CD4-positive, alpha-beta T cell treated with Interleukin-4 for 4 hours (primary cell): ENCODE measurements at places on chromosomes 1 and 21.

- no peak for DNase-seq
Measured at GRCh38 chr1:4743978-4744750, 89.8 kb downstream of the AJAP1 start.

DNA sequence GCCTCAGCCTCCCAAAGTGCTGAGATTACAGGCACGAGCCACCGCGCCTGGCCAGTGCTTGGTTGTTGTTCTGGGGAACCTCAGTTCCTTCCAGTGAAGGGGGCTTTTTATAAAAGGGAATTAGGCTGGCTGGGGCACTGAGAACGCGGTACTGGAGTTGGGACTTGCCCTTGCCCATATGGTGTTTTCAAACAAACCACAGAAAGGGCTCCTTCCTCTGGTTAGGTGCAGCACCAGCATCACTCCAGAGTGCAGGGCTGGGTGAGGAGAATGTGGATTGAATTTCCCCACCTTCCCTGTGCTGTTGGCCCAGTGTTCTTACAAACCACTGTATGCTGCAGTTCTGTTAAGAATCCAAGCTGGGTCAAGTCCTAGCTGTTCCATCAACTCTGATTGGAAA is 5.3 kb downstream of the MAN1C1 start:
- no peak for DNase-seq

DNA sequence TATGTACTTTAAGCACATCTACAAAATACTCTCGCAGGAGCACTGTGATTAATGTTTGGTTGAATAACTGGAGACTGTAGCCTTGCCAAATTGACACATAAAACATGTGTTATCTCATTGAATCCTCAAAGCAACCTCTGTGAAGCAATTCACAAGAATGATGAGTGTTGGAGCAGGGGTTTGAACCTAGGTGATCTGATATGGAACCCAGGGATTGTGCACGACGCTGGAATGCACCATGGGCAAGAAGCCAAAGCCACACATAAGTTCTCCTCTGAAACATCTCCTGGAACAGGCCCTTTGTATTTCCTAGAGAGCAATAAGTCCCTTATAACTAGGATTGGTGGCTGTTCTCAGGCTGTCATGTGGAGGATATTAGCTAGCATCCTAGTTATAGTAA is 124.6 kb upstream of the IVNS1ABP start:
- no peak for DNase-seq

DNA sequence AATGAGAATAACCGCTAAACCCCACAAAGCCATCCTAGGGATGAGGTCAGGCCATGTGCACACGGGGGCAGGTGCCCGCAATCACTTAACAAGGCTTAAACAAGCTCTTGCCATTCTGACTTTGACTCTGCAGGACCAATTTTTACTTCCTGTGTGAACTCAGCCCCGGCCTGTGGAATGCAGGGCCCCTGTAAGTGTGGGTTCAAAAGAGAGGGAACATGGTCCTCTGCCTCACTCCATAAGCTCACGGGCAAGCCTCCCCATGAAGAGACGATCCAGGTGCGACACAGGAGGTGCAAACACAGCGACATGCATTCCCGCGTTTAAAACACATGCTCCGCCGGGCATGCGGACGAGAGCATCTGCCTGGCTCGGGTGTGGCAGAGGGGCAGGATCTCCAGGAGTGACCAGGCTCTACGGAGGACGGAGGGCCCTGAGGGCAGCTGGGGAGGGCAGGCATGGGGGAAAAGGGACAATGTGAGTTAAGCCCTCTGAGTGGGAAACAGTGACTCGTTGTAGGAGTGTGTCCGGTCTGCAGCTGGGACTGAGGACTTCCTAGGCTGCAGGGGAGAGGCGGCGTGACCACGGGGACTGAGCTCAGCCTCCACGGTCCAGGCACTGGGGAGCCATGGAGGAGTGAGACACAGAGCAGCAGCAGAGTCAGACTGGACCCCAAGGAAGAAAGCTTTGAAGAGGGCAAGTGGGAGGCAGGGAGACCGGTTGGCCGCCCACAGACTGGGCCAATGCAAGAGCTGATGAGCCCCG is 40.6 kb upstream of the AJAP1 start:
- DNase-seq = no peak

GRCh38 chr1:55669293-55669692 is 454.1 kb upstream of the USP24 start:
- DNase-seq = no peak

GRCh38 chr1:966135-966703 is at the start of gene PLEKHN1:
TSS of gene PLEKHN1 (plus strand) at chr1:966482. CDS start at chr1:966532, 50 bp downstream.
- peak; percentile 25 for DNase-seq

DNA sequence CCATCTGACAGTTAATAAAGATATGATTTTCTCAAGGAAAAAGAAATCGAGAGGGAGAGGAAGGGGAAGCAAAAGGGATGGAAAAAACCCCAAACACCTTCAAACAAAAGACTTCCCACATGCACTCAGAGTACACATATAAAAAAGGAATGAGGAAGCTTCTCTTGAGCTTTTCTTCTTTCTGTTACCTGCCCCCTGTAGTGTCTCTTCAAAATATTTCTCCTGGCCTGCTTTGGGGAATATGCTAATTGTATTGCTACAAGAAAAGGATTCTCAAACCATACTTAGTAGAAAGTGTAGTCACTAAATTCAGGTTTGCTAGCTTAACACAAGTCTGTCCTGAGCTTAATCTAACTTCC is 58.7 kb downstream of the KIF14 start:
- DNase-seq = no peak

DNA sequence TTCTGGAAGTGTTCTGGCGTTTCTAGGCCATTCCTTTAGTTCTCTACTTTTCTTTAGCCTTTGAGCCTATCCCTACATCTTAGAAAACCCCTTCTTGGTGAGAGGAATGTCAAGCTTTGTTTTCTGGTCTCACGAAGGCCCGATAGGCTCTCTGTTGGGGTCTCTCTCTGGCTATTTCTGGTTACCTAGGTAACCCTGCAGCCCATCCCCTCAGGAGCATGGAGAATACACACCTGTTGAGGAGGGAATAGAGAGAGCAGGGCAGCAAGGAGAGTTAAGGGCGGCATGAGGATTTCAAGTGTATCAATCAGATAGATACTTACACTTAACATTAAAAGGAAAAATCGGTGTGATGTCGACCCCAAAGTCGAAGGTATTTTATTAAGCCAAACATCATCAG is 45.7 kb downstream of the LRRC8D start:
- no peak for DNase-seq

DNA sequence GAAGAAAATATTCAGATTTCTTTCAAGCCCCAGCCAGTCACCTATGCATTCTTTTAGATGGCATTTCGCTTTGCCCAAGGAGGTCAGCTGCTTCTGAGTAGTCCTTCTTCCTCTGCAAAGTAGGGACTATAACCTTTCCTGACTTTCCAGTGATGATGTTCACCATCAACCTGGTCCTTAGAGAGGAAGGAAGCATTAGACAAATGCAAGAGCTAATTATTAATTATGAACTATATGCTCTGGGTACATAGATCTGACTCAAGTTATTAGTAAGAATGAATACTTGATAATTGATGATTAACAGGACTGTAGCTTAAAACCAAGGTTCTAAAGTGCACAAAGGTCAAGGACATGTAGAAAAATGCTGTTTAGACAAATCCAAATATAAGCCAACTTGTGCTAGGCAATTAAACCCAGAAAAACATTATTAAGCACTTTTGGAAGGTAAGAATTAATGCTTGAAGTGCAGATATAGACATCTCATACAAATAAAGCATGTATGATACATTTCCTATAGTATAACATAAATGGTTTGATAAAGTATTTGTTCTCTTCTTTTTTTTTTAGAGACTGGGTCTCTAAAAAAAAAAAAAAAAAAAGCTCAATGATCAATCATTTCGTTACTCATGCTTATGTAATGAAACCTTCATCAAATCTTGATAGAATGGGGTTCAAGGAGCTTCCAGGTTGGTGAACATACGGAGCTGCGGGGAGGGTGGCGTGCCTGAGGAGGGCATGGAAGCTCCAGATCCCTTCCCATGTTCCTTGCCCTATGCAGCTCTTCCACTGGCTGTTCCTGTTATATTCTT is 11.2 kb upstream of the AGMAT start:
- no peak for DNase-seq

DNA sequence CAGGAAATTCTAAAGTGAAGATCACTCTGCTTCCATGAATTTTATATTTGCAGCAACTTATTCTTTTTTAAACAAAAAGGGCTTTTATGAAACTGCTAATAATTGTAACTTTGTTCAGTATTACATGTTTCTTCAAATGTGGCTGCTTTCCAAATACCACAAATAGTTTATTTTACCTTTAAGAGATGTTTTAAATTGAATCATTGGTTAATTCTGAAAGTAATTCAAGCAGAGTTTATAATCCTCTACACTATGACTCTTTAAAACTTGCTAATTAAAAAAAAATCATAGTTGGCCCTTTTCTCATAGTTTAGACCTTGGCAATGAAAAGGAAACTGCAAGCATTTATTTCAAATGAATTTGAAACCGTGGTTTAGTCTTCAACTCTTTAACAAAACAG is 59.6 kb downstream of the SDCCAG8 start:
- DNase-seq = no peak

DNA sequence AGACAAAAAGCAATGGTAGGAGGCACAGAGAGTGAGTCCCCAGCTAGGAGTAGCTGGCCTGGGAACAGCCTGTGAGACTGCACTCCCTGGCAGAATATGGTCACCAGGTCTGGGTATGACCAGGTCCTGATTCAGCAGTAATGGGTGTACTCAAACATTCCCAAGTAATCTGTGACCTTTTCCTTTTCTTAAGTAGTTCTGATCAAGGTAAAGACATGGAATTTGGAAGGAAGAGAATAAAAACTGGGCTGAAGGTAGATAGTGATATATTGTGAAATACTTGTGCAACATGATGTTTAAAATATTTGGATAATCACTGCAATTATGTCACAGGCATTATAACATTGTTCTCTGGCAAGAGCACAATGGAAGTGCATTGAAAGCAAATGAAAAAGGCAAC is 147.2 kb upstream of the DPYD start:
- DNase-seq = no peak

DNA sequence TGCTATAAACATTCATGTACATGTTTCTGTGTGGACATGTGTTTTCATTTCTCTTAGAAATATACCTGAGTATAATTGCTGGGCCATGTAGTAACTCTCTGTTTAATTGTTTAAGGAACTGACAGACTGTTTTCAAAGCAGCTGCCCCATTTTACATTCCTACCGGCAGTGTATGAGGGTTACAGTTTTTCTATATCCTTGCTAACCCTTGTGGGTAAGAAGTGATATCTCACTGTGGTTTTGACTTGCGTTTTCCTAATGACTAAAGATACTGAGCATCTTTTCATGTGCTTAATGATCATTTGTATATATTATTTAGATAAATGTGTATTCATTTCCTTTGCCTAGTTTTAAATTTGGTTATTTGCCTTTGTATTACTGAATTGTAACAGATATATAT is 81.7 kb downstream of the DNM3 start:
- no peak for DNase-seq

DNA sequence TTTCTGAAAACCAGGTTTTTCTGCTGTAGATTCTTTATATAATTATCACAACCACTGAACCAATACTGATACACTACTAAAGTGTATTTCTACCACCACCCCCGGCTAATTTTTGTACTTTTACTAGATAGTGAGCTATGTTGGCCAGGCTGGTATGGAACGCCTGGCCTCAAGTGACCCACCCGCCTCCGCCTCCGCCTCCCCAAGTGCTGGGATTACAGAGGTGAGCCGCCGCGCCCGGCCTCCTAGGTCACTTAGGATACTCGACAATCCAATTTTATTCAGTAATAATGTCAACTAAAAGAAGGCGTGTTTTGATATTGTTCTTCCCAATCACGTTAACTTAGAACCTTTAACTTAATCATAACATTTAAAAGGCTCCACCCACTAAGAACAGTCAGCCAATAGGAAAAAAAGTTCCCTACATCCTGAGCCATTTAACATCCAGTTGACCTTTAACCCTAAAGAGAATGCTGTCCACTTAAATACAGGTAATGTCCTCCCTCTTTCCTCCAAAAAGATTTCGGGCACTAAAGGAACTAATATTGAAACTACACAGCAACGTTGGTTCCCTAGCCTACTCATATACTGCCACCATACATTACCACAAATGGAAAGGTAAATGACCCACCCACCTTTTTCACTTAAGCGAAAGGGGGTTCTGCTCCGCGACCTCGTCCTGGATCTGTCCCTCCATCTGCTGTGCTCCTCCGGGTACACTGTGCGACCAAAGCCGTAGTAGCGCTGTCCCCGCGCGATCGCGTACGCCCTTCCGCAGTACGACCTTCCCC is 1.2 kb downstream of the RSRP1 start:
- DNase-seq = no peak

GRCh38 chr1:8603220-8603616 is 214.2 kb downstream of the RERE start:
- no peak for DNase-seq

- no peak for DNase-seq
Measured at GRCh38 chr1:15201849-15202551, 45.0 kb upstream of the FHAD1 start.

GRCh38 chr1:20720631-20721091 is 2.9 kb upstream of the KIF17 start:
- no peak for DNase-seq

DNA sequence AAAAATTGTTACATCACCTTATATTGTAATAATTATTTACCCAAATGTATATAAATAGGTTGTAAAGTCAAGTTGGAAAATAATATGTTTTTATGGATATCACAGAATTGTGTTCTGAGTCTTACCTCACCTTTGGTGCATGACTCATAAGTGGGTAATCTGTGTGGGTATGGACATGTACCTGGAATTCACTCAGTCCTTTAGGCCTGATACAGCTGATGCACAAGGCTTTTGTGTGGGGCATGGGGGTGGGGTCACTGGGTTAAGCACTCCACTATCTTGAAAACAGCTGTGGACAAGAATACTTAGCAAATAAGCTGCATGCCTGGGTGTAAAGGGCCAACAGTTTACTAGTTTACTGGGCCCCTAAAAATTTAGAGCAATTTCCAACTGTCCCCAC is 34.4 kb downstream of the INKA2 start:
- peak; percentile 11 for DNase-seq

- DNase-seq = no peak
Measured at GRCh38 chr1:163120372-163120771, 51.2 kb downstream of the RGS4 start.

GRCh38 chr1:115545791-115546733 is 95.7 kb upstream of the VANGL1 start:
- DNase-seq = no peak

GRCh38 chr1:180185281-180185680 is 30.6 kb downstream of the QSOX1 start:
- DNase-seq = no peak

DNA sequence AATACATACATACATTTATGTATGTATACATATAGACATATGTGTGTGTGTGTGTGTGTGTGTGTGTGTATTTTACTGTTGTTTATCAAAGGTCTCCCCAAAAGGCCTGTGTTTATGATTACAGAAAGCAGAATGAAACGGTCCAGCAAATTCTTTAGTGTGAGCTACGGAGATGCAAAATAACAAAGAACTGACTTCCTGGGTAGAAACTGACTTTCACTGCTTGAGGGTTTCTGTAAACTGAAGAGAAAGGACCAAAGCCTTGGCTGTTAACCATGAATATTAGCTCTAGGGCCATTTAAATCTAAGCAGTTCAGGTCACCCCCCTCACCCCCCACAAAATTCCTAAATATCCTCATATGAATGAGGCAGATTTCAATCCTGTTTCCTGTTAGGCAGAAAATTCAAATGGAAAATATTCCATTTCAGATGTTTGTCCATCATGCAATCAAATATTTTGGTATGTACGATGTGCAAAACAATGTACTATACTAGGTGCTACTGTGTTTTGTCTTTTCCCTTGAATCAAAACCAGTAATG is 213.2 kb downstream of the TGFB2 start:
- no peak for DNase-seq

- no peak for DNase-seq
Measured at GRCh38 chr21:46459356-46460112, 843 bp downstream of the DIP2A start.

- DNase-seq = no peak
Measured at GRCh38 chr1:61230523-61230922, 148.2 kb downstream of the NFIA start.
